ENCODE measurements at places on chromosomes 12 and 14.

DNA sequence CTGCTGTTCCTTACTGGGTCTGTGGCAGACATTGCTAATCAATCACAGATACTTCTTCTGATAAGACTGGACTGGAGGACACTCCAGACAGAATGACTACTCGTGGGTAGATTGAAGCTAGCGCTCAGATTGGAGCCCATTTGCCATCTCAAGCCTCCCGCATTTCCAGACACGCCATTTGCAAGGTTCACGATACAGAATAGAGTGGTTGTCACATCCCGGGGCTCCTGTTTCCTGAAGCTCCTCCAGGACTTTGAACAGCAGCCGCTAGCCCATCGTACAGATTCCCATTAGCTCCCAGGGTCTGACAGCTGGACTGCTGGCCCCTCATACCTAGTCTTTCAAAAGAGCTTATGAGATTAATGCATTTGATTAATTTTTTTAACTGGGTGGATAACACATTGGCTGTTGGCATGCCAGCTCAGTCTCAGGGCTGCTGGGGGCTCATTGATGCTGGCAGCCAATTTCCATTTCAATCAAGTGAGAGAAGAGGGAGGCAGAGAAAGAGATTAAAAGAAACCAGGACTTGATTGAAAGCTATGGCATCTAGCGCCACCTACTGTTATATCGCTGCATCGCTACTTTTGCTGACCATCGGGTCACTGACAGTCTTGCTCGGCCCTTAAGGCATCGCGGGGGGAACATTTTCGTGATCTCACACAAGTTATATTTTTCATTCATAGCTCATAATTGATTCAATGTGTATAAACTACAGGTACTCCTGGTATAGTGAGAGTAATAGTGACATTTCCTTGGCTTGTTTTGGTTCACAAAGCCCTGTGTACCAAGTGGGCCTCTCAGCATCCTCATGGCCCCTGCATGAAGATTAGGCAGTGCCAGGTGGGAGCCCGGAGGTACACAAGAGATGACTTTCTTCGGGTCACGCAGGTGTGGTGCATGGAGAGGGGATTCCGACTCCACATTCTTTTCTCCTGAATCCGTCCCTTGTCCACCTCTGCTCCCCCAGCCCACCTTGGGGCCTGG lies 78.6 kb downstream of the CCDC60 start:
- DNase-seq = no peak

GRCh38 chr12:66232263-66232662 lies 43.2 kb downstream of the IRAK3 start:
- no peak for DNase-seq

DNA sequence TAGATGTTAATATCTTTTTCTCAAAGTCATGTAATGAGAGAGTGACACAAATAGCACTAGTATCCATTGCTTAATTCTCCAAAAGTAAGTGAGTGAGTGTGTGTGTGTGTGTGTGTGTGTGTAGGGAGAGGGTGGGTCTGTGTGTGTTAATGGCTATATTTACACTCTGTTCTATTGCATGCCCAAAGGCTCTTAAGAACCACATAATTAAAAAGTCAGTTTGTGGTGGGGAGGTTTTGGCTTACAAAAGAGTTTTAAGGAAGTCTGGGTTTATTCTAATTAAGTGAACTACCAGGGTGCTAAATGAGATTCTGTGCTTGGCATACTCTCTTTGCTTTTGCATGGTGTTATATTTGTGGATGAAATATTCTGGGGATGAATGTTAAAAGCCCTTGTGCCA lies 1897.6 kb upstream of the FLRT2 start:
- DNase-seq = no peak

- DNase-seq = no peak
These were observed 56.5 kb downstream of the KDM2B start for GRCh38 chr12:121524196-121524916.

DNA sequence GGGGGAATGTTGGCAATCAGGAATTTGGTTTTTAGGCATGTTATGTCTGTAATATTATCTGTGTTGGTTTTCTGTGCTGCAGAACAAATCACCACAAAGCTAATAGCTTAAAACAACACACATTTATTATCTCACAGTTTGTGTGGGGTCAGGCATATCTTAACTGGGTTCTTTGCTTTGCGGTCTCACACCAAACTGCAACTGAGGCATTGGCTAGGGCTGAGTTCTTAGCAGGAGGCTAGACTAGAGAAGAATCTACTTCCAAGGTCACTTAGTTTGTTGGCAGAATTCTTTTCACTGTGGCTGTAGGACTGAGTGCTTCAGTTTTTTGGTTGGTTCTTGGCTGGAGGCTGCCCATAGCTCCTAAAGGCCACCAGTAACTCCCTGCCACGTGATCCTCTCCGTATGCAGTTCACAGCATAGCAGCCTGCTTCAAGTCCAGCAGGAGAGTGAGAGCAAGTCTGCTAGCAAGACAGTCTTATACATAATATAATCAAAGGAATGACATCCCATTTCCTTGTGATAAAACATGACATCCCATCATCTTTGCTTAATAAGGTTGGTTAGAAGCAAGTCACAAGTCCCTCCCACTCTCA lies 21.6 kb downstream of the ATF1 start:
- no peak for DNase-seq

GRCh38 chr14:67837011-67837624 lies 17.5 kb downstream of the RAD51B start:
- no peak for DNase-seq

DNA sequence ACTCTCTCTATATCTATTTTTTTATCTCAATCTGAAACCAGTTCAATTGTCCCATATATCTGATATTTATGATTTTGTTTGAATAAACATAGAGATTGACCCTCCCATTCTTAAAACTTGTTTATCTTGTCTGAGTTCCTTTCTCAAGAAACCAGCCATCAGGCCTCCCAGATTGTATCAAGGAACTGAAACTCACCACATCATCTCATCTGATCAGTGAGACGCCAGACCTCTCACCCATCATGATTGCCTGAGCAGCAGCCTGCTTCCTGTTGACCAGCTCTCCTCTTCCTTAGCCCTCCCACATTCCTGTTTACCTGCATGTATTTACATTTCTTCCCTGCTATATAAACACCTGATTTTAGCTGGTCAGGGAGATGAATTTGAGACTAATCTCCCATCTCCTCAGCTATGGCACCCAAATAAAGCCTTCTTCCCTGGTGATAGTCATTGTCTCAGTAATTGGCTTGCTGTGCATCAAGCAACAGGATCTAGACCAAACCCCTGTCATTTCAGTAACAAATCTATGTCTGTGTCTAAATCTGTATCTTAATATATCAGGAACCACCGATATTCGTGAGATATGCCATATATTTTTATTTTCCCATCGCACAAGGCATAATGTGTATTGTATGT lies 323.6 kb downstream of the TMTC2 start:
- DNase-seq = no peak

GRCh38 chr14:102201776-102202175 lies 62.1 kb downstream of the WDR20 start:
- no peak for DNase-seq

- no peak for DNase-seq
These were observed 117.8 kb upstream of the COCH start for GRCh38 chr14:30756594-30756993.

GRCh38 chr14:30669594-30669993 lies 47.5 kb downstream of the SCFD1 start:
- no peak for DNase-seq

GRCh38 chr12:88207921-88208620 lies 66.0 kb downstream of the TMTC3 start:
- DNase-seq = no peak

DNA sequence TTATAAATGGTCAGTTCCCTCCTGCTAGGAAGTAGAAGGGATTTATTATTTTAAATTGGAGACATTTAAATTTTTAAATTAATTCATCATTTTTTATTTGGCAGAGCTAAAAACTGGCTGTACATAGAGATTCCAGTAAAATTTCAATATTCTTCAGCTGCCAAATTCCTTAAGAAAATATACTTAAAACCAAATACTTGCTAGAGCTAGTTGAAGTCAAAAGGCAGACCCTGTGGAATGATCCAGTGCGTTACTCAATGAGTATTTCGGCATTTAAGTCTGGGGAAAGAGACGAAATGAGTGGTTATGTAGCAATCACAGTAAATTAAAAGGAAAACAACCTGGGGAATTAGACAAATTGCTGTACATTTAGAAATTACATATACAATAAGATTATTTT lies 1104.7 kb downstream of the SLC6A15 start:
- no peak for DNase-seq

GRCh38 chr12:49803693-49804450 lies 24.3 kb downstream of the NCKAP5L start:
- no peak for DNase-seq

DNA sequence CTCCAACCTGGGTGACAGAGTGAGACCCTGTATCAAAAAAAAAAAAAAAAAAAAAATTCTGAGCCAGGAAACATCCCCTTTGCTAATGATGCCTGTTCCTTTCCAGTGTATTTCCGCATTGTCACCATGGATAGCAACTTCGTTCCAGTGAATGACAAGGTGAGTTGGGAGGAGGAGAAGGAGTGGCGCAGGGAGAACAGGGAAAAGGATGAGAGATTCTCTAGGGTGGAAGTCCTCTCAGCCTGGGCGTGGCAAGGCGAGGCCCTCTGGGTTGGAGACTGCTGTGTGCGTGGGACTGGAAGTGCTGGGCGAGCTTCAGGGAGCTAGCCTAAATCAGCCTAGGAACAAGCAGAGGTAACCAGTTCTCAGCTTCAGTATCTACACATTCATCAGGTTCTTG lies 7.2 kb downstream of the A2ML1 start:
- DNase-seq = no peak

DNA sequence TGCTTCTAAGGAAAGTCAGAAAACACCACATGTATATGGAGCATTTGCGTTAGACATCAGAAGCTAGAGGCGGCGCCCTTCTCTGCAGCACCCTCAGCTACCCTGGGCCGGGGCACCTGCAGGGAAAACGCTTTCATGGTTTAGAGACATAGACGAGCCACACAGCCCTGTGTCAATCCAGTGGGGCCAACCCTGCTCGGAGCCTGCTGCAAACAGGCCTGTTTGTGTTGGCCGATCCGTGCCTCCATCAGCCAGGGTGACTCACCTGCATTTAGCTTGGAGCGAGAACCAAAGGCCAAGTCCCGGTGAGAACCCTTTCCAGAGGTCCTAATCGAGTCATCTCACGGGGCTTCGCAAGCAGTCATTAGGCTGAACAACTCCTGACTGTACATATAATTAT lies 19.5 kb upstream of the FZD10 start:
- no peak for DNase-seq

- no peak for DNase-seq
These were observed 47.1 kb upstream of the TMEM263 start for GRCh38 chr12:106908561-106908960.

DNA sequence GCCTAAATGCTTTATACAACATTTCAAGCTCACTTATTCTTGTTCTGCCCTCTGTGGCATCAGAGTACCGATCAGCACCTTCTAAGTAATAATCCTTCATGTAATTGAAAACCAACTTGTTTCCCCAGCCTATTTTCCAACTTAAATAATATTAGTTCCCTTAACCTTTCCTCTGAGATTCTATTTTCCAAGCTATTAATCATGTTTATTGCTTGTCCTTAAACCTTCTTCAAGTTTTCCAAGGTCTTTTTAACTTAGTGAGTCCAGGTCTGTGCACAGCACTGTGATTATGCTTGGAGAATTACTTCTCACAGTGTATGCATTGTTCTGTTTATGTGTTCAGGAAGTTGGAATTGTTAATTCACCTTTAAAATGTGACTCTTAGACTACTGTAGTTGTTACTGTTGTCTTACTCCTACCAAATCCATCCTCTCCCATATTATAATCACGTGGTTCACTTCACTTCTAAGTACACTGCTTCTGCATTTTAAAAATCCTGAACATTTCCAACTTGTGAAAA lies 1039.3 kb upstream of the FOXG1 start:
- DNase-seq = no peak

GRCh38 chr12:121816925-121817647 lies 13.3 kb downstream of the SETD1B start:
- no peak for DNase-seq

- DNase-seq = no peak
These were observed 132.8 kb upstream of the BTG1 start for GRCh38 chr12:92278378-92278828.

GRCh38 chr14:32457213-32457920 lies 128.3 kb downstream of the AKAP6 start:
- no peak for DNase-seq

- no peak for DNase-seq
These were observed 118.1 kb downstream of the TRAFD1 start for GRCh38 chr12:112243255-112244110.

DNA sequence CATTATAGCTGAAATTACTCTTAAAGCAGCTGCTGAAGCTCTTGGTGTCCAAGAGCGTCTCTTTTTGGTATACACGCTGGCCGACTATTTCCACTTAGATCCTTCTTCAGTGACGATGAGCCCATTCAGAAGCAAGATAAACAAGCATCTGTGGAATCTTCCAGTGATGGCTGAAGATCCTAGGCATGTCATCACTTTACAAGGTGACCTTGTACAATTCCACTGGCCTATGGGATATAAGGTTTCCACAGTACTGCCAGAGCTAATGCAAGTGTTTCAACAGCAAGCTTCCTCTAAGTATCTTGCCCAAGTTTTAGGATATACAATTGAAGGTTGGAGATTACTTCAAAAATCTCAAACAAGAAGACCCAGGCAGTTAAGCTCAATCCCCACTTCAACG lies 47.0 kb downstream of the INTS13 start:
- DNase-seq = no peak

DNA sequence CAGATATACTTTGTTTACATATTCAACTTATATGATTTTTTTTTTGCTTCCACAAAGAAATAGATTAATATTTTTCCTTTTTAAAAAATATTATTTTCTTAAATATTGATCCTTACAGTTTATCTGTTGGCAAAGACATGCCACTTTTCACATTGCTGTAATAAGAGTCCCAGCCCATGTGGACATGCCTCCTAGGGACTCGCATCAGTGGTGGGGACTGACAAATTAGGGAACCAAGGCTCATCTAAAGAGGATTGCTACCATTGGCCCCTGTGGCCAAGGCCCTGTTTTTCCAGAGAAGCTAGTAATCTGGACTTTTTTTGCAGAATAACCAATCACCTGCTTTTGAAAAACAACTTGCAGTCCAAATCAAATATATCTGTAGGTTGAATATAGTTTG lies 27.8 kb upstream of the BMAL2 start:
- DNase-seq = no peak

DNA sequence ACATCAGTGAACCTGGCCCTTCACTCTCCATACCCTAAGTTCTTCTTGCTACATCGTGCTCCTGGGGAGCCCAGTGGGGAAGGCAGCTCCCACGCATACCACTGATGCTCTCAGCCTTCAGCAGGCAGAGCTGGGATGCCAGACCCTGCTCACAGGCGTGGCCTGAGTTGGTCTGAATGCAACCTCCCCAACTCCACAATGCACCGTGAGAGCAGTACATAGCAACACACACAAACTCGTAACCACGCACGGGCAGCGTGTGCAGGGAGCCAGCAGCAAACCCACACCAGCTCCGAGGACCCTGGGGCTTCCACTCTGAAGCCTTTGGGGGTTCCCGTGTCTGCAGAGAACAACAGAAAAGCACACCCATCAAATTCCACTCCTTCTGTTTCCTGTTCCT lies 37.3 kb downstream of the ANO2 start:
- no peak for DNase-seq

GRCh38 chr14:22039938-22040780 lies 366.5 kb upstream of the OR4E1 start:
- DNase-seq = no peak
